Caudate nucleus (tissue), 63 donors: ENCODE measurements at places on chromosomes 3 and 15.

GRCh38 chr3:188270423-188270972 is 116.5 kb downstream of the LPP start:
- no peak for DNase-seq

DNA sequence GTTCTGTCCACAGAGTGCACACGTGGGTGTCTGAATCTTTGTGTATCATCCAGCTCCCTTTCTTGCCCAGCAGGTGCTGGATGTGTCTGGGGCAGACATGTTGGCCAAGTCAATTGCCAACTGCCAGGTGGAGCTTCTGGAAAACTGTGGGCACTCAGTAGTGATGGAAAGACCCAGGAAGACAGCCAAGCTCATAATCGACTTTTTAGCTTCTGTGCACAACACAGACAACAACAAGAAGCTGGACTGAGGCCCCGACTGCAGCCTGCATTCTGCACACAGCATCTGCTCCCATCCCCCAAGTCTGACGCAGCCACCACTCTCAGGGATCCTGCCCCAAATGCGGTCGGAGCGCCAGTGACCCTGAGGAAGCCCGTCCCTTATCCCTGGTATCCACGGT is 12.5 kb upstream of the RPP14 start:
- DNase-seq = peak; percentile 8

- DNase-seq = no peak
Measured at GRCh38 chr3:37086918-37087317, 87.5 kb downstream of the LRRFIP2 start.

GRCh38 chr3:190701096-190701532 is 161.4 kb downstream of the GMNC start:
- DNase-seq = no peak

DNA sequence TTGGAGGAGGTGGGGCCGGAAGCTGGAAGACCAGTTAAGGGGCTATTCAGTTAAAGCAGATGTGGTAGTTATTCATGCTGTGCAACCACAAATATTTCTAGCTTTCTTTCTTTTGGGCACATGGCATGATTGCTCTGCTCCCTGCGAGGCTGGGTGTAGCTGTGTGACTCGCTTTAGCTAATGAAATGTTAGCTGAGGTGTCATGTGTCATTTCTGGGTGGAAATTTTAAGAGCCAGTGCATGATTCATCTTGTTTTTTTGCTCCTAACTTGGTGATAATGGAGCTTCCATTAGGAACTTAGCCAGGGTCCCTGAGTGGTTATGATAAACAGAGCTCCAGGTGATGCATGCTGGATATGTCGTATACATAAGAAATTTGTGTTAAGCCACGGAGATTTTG is 300.6 kb downstream of the SATB1 start:
- no peak for DNase-seq

- no peak for DNase-seq
Measured at GRCh38 chr3:126501054-126501453, 16.5 kb downstream of the UROC1 start.

DNA sequence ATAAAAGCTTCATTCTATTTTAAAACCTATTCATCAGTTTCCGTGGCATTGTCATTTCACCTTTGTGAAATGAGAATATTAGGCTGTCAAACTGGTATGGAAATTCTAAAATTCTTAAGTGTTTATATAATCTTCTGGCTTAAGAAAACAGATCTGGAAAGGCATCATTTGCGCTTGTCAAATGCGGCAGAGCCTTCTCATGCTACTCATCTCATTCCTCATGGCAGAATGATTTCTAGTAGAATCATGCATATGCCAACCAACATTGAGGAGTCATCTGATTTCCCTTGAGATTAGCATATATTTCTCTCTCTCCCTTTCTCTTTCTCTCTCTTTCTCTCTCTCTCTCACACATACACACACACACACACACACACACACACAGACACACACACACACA is 48.8 kb downstream of the STRIT1 start:
- peak; percentile 0 for DNase-seq

- DNase-seq = no peak
Measured at GRCh38 chr3:110576960-110577359, 494.7 kb upstream of the NECTIN3 start.

DNA sequence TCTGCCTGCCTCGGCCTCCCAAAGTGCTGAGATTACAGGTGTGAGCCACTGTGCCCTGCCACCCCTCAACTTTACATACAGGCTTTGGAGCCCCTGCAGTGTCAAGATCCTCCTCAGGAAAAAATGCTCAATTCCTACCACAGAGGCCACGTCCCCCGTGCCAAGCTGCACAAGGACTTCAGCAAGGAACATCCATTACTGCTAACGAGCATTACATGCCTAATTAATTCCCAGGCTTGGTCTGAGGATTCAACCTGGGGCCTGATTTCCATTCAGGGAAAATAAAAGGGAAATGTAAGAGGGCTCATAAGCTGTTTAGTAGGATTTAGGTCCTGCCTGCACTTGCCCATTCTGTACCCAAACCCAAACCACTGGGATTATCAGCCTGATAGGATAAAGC is 161.4 kb downstream of the RAB11A start:
- no peak for DNase-seq

- DNase-seq = no peak
Measured at GRCh38 chr3:146065573-146066006, 95.4 kb downstream of the PLOD2 start.

DNA sequence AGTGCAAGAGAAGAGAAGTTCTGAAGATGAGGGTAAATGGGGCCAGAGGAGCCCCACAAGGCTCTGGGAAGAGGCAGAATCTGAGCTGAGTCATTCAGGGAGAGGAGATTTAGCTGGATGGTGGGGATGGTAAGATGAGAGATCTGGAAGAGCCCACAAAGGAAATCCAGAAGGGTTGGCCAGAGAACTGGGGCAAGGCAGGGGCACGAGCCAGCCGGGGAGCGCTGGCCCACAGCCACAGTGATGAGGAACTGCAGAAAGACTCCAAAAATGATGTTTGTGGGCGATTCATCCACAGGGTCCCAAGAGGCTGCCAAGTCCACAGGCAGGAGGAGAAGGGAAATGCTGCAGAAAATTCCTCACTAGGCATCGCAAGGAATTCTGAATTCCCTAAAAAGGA is 75.9 kb upstream of the ATP2B2 start:
- DNase-seq = no peak

- DNase-seq = peak; percentile 75
Measured at GRCh38 chr15:43518197-43518761, 871 bp downstream of the MAP1A start.

DNA sequence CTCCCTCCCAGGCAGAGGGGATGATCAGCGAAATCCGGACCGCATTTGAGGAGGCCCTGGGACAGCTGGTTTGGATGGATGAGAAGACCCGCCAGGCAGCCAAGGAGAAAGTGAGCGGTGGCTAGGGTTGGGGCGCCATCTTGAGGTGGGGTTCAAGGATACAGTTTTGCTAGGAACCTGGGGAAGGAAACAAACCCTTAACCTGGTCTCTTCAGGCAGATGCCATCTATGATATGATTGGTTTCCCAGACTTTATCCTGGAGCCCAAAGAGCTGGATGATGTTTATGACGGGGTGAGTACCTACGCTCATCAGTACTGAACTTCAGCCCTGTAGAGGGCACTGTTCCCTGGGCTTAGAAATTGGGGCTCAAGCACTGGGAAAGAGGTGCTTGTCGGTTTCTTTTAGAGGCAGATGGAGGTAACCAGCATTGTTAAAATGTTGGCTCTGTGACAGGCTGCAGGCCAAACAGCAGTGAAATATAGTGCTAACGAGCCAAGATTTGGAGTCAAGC is 9.6 kb upstream of the PSMD2 start:
- DNase-seq = no peak

- no peak for DNase-seq
Measured at GRCh38 chr3:21170964-21171363, 580.0 kb downstream of the ZNF385D start.

- DNase-seq = no peak
Measured at GRCh38 chr3:103609472-103609871, 1174.7 kb downstream of the ZPLD1 start.

DNA sequence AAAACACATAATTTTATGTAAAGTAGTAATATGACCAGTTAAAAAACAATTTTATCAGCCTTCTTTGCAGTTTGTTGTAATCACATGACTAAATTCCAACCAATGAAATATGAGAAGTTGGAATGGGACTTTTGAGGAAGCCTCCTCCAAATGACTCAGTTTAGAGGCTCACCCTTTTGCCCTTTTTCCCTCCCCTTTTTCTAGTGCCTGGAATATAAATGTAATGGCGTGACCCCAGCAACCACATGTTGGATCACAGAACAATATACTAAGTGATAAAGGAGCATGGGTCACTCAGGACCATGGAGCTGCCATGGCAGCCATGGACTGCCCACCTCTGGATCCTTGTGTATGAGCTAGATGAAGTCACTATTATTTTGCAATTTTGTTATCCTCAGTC is 48.8 kb upstream of the HEG1 start:
- no peak for DNase-seq

DNA sequence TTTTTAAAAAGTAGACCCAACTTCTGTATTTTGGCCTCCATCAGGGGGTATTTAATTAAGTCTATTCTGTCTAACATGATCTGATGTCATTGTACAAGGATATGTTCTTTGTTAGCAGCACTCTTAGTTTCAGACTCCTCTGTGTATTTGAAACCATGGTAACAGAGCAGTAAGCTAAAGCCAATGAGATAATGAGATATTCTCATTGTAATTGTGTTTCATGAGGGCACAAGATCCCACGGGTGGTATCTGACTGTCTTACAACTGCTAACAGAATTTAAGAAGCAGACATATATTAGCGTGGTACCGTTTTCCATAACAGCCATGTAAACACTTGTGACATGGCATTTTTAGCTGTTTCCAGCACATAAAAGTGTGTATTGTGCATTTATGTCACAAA is 251.2 kb upstream of the VEPH1 start:
- no peak for DNase-seq

GRCh38 chr3:79001255-79001654 is 766.5 kb downstream of the ROBO1 start:
- DNase-seq = no peak

DNA sequence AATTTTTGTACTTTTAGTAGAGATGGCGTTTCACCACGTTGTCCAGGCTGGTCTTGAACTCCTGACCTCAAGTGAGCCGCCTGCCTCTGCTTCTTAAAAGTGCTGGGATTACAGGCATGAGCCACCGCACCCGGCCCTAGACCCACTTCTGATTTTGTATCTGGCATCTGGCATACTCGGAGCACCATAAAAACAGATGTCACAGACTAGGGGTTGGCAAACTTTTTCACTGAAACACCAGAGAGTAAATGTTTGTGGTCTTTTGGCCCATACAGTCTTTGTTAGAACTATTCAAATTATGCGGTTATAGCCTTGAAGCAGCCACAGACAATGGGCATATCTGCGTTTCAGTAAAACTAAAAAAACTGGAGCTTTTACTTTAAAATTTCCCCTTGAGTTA is 110.7 kb downstream of the TJP1 start:
- DNase-seq = no peak
